ENCODE measurements at places on chromosomes 7 and 10.

DNA sequence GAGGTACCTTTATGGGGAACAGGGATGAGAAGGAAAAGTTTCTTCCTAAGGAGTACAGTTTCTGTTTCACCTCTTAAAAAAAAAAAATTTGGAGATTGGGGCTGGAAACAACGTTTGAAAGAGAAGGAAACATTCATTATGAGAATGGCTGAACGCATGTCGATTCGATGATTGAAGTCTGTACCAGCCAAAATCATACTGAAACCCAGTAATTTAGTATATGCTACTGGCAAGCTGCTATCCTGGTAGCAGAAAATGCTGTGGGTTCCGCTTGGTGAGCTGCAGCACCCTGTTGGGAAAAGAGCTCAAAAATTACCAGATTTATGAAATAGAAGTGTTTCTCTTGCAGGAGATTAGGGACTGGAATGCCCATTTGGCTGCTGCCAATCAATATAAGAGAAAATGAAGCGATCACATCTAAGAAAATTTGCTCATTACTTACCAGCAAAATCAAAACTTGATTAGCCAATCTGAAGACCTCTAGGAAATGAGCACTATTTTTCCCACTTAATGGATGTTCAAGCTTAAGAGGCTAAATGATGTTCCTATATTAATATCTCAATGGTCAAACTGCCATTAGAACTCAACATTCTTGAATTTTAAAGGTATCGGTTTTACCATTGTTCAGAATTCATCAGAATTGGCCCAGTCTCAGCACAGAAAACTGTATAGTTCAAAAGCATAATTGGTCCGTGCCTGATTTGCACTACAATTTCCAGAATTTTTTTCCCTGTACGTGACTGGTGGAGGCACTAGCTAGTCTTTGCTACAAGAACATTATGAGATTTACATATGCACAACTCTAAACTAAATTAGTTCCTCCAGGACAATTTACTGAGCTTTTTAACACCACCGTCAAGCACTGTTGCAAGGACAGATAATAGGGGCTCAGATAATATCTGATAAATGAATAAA is 1.2 kb upstream of the ITGB1 start:
- DNase-seq = no peak

- DNase-seq = no peak
These were observed 26.3 kb downstream of the TTYH3 start for GRCh38 chr7:2657920-2658671.

DNA sequence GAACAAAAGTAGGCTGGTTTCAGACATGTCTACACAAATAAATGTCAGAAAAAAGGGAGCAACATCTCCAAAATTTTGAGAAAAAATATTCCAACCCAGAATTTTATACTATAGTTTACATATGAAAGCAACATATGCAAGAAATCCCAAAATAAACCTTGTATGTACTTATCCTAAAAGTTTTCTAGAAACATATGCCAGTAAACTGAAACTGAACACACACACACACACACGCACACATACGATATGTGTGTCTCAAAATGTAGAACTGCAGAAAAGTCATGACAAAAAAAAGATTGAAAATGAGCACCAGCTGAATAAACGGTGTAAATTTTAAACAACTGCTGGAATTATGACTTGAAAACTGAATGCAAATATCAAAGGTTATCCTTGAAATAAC is 81.0 kb downstream of the VPS41 start:
- DNase-seq = no peak

- no peak for DNase-seq
These were observed 467.4 kb upstream of the FZD8 start for GRCh38 chr10:36109399-36110023.

DNA sequence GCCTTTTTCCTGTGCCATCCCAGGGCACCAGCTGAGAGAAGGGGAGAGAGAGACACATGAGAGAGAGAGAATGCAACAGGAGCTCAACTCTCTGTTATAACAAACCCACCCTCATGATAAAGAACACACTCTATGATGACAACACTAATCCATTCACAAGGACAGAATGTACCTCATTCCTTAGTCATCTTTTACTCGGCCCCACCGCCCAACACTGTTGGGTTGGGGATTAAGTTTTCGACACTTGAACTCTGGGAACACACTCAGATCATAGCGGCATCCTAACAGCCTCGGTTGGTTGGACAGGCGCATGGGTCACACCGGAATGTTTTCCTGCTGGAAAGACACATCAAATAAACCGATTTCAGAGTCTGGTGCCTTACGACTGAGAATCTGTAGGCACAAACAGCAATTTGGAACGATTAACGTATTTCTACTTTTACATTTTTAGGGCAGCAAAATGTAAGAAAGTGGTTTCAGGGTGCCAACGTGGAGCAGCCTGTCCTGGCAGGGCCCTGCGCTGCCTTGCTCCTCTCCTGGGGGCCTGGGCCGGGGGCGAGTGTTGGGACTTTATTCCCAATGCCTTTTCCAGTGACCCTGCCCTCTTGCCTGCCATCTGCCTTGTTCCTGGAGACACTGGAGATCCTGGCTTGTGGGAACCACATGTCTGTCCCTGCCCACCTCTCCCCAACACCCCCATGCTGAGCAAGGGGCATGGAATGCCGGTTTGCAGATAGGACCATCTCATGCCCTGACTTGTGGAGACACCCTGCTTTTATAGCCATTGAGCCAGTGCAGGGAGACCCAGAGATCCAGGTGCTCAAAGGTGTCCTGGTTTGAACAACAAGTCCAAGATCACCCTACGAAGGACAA is 287.0 kb downstream of the TCERG1L start:
- no peak for DNase-seq

- DNase-seq = no peak
These were observed 11.6 kb downstream of the ATP6V0E2 start for GRCh38 chr7:149885191-149886017.

- no peak for DNase-seq
These were observed 140.8 kb upstream of the NFE2L3 start for GRCh38 chr7:26011039-26011696.

- DNase-seq = no peak
These were observed 155.4 kb downstream of the DYNC1I1 start for GRCh38 chr7:95927756-95928155.

GRCh38 chr7:20013536-20013935 is 203.6 kb downstream of the MACC1 start:
- no peak for DNase-seq

DNA sequence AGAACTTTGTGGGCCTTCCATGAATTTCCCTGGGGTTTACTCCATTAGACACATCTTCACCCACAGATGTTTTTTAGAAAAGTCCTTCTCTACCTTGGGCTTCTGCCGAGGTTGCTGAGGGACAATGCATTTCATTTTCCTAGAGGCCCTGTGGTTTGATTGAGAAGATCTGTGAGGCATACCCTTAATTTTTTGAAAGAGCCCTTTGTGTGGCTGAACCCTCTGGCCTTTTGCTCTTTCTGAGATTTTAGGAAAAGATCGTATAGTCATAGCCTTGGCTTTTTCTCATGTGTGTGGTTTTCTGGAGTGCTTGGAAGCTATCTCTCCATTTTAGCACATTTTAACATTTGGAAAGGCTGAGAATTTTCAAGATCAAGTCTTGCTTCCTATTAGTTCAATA is 119.8 kb upstream of the LYZL1 start:
- no peak for DNase-seq

DNA sequence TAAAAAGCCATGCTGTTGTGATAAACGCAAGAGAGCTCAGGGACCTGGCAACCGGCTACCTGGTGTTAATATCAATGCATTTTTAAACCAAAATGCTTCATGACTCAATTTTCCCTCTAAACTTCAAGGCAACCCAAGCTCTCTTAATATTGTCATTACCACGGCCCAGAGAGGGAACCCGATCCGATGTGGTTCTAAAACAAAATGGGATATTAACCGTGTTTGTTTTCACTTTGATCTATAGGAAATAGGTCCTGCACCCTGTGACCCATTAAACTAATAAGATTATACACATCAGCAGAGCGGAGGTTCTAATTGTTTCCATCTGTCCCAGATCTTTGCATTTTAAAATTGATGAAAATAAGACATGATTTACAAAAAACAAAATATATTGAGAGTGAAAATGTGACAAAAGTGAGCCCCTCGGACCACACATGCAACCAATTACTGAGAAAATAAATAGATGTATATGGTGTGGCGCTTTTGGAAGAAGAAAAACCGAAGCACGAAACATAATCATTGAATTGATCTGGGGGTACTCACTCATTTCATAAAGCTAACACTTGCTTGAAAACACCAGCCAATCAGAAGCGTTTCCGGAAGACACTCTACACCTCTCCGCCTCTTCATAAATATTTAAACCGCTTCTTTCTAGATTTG is 290.3 kb upstream of the NFE2L3 start:
- no peak for DNase-seq

- DNase-seq = no peak
These were observed 84.7 kb upstream of the PTER start for GRCh38 chr10:16352146-16352545.

DNA sequence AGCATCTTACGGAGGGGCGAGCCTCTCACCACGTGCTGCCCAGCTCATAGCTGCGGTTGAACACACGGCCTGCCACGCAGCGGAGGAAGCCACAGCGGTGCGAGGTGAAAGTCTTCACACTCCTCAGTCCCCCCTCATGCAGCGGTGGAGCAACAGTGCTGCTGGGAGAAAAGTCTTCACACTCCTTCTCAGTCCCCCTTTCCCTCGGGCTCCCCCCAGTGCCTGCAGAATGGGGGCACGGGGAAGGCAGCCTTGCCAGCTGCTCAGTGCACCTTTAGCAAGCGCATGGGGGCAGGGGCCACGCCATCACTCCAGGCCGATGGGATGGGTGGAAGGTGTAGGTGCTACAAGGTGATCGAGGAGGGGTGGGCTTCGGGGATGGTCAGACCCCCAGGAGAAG is 206.3 kb upstream of the TCERG1L start:
- DNase-seq = no peak

GRCh38 chr10:126131341-126131740 is 235.0 kb downstream of the FANK1 start:
- no peak for DNase-seq

GRCh38 chr10:19592276-19592675 is 224.0 kb upstream of the PLXDC2 start:
- DNase-seq = no peak

Measured in pulmonary artery endothelial cell (primary cell).